HS-27A (cell line): ENCODE measurements at places on chromosomes 7 and 10.

DNA sequence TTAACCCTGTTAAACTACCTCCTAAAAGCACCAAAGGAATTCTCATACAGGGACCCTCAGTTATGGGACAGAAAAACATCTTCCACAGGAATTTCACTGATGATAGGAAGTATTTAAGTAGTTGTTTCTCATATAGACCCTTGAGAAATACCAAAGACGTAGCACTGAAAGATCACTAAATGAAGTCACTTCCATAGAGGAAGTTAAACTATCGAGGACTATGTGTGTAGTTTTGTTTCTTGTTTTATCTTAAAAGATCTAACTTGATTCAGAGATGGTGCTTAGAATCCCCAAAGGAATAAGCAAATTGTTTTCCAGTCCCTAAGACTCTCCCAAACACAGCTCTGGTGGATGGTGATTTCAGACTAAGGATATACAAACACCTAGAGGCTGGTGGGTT, 94.8 kb upstream of the AFAP1L2 start:
- no peak for DNase-seq

- no peak for DNase-seq
Measured at GRCh38 chr7:17195576-17195975, 102.9 kb upstream of the AHR start.

- DNase-seq = no peak
Measured at GRCh38 chr10:17232276-17232960, 4.4 kb downstream of the VIM start.

GRCh38 chr7:109190766-109191398, 621.2 kb downstream of the DNAJB9 start:
- DNase-seq = no peak

DNA sequence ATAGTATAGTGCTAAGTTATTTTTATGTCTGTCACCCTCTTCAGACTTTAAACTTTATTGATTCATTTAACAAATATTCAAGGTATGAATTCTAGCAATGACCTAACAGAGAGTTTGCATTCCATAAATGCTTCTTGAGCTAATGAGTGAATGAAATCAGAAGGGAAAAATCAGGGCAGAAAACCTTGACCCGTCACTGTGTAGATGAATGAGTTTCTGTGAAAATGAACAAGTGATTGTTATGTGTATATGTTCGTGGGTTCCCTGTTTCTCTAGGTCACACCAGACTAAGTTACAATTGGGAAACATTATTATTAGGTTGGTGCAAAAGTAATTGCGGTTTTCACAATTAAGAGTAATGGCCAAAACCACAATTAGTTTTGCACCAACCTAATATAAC, 30.1 kb downstream of the APBB1IP start:
- peak; percentile 38 for DNase-seq

GRCh38 chr7:148191391-148192065, 399.0 kb upstream of the C7orf33 start:
- DNase-seq = no peak

- no peak for DNase-seq
Measured at GRCh38 chr7:145848691-145849090, 267.9 kb upstream of the CNTNAP2 start.

GRCh38 chr7:69845721-69846495, 247.6 kb downstream of the AUTS2 start:
- no peak for DNase-seq

DNA sequence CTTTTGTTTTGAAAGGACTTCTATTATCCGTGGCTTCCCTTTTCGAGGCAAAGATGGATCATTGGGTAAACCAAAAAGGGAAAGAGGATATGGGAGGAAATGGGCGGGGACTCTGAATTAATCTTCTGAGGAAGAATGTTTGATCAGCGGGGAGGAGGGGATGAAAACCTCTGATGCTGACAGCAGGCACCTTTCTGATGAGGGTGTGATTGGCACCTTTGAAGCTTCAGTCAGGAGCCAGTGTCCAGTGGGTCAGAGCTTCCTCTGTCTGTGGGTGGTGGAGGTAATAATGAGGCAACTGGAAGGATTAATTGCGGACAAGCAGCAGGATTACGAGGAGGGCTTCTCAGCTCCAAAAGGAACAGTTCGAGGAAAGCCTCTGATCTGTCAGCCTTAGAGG, 877.6 kb downstream of the LRMDA start:
- no peak for DNase-seq

- no peak for DNase-seq
Measured at GRCh38 chr7:81210137-81211064, 291.6 kb upstream of the SEMA3C start.

DNA sequence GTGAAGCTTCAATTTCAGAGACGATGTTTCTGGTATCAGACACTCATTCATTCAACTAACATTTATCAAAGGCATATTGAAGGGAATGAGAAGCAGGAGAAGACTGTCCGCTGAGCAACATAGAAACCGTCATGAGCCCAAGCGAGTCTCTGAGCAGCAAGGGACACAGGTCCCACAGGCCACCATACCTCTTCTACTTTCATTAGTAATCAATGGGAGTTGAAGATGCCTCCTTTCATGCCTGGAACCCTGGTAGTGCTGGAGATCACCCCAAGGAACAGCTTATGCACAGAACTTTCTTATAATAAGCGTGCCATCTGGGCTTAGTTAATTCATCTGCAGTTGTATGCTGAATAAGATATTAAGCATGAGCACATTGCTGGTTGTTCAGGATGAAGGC, 1.2 kb downstream of the PAX4 start:
- no peak for DNase-seq

DNA sequence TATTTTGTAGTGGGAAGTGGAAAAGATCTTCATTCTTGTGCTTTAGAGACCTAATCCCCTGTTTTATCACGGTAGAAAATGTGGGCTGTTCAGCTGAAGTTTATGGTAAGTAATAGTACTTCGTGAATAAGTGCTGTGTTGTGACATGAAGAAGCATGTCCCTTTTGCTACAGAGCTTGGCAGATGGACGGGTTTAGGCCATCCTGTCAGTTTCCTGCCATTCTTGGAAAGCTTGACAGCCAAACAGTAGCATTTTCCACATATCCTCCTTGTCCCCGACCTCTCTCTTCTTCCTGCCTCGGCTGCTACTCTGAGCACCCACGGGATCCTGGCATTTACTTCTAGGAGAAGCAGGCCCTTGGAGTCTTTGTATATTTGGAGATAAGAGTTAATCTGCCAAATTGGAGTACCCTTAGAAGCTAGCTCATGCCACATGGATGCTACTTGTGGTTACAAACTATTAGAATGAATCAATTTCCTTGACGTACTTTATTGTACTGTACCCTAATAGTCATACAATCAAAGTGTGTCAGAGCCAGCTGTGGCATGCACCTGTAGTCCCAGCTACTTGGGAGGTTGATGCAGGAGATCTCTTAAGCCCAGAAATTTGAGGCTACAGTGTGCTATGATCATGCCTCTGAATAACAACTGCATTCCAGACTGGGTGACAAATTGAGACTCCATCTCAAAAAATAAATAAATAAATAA, 39.2 kb downstream of the PNLIPRP3 start:
- DNase-seq = no peak

DNA sequence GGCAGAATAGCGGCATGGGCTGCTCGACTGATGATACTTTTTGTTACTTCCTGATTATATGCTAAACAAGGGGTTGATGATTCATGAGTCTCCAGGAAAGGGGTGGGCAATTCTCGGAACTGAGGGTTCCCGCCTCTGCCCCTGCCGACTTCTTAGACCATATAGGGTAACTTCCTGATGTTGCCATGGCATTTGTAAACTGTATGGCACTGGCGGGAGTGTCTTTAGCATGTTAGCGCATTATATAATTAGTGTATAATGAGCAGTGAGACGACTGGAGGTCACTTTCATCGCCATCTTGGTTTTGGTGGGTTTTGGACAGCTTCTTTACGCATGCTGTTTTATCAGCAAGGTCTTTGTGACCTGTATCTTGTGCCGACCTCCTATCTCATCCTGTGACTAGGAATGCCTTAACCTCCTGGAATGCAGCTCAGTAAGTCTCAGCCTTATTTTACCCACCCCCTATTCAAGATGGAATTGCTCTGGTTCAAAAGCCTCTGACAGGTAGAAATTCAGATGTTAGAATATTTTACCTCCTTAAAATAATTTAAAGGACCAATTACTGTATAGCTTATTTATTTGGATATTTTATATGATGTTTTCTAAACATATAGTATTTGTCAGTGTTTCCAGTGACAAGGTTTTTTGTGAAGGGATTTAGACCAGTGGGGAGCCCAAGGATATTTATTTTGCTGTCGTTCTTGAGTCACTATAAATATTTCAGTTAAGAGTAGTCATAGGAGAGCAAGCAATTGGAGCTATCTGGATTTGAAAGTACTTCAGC, 90.1 kb upstream of the PIK3CG start:
- no peak for DNase-seq

- no peak for DNase-seq
Measured at GRCh38 chr10:42697926-42698325, 59.6 kb upstream of the ZNF33B start.

DNA sequence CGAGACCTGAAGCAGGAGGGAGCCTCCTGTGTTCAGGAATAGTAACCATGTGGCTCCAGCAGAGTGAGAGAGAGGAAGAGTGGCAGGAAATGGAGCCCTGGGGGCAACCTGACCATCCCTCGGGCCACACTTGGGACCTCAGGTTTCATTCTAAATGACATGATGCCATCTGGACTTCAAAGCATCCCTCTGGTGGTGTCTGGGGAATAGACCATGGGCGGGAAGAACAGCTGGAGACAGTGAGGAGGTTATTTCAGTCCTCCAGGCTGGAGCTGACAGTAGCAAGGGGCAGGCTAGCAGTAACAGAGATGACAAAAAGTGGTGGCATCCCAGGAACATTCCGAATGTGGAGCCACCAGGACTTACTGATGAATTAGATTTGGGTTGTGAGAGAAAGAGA, 44.8 kb downstream of the AKR1B1 start:
- DNase-seq = no peak

- no peak for DNase-seq
Measured at GRCh38 chr7:27260211-27260610, 17.6 kb downstream of the EVX1 start.

DNA sequence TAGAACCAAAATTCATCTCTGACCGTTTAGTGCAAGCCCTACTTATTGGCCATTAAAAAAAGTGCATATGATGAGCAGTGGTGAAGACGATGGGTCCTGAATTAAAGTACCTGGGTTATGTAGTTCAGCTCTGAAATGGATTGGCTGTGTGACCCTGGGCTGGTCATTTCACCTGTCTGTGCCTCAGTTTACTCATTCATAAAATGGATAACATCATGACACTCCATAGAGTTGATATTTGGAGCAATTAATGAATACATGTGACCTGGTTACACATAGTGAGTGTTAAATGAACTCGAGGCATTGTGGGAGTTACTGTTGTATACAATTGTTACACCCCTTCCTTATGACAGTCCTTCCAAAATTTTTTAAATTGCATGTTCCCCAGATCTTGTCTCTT, 9.1 kb downstream of the MAP3K8 start:
- no peak for DNase-seq

GRCh38 chr10:19017116-19017890, 31.3 kb upstream of the MALRD1 start:
- no peak for DNase-seq

- DNase-seq = no peak
Measured at GRCh38 chr7:77982926-77983550, 184.5 kb downstream of the PHTF2 start.

DNA sequence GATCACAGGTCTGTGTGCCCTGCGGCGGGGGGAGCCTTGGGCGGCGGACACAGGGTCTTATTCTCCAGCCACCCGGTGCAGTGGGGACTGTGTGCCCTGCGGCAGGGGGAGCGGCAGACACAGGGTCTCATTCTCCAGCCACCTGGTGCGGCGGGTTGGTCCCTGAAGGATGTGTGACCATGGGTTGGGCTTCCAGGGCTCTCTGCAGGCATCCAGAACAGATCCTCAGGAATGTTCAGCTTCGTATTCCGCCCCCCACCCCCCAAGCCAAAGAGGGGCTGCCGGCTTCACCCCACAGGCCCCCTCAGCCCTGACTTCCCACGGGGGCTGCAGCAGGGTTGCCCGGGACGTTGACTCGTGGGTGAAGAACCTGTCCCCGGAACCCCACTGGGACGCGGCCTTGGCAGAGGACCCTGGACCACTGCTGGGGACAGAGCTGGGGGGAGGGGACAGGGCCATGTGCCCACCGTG, 154.5 kb upstream of the PPP2R2D start:
- DNase-seq = no peak

- peak; percentile 35 for DNase-seq
Measured at GRCh38 chr10:124791547-124792348, at the start of gene EEF1AKMT2. EEF1AKMT2 (minus strand) TSS chr10:124791887; CDS start chr10:124791833, 54 bp downstream.

- DNase-seq = no peak
Measured at GRCh38 chr10:99527526-99528493, 4.9 kb upstream of the NKX2-3 start.

GRCh38 chr7:139095194-139095659, 14.3 kb downstream of the ZC3HAV1 start:
- DNase-seq = no peak

DNA sequence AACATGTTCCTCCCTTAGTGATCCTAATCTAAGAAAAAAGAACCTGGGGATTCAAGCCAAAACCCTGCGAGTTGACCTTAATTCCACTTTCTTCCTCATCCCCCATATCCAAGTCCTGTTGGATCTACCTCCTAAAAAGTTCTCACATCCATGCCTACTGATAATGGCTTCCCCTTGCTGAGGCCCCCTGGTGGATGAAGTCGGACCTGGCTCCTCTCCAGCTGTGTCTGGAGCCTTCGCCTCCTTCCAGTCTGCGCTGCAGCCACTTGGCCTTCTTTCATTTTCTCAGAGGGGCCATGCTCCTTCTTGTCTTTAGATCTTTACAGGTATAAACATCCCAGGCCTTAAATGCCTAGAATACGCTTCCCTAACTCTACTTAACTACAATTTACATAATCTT, 8.1 kb downstream of the PDE1C start:
- no peak for DNase-seq

- no peak for DNase-seq
Measured at GRCh38 chr10:113425541-113425951, 127.3 kb upstream of the HABP2 start.

- no peak for DNase-seq
Measured at GRCh38 chr7:34133983-34134782, 228.8 kb downstream of the BMPER start.

GRCh38 chr10:127408733-127409132, 140.4 kb upstream of the NPS start:
- no peak for DNase-seq

GRCh38 chr10:106181501-106181900, 983.0 kb downstream of the SORCS1 start:
- DNase-seq = no peak

DNA sequence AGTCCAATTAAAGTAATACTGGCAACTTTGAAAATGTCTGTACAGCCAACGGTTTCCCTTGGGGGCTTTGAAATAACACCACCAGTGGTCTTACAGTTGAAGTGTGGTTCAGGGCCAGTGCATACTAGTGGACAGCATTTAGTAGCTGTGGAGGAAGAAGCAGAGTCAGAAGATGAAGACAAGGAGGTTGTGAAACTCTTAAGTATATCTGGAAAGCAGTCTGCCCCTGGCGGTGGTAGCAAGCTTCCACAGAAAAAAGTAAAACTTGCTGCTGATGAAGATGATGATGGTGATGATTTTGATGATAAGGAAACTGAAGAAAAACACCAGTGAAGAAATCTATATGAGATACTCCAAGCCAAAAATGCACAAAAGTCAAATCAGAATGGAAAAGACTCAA, 72.2 kb downstream of the ZNF783 start:
- DNase-seq = no peak

- DNase-seq = no peak
Measured at GRCh38 chr7:104024632-104025031, 35.2 kb upstream of the RELN start.

- DNase-seq = no peak
Measured at GRCh38 chr7:143882020-143882603, 19.9 kb downstream of the TCAF1 start.
